ENCODE measurements at places on chromosomes 6 and 20.

DNA sequence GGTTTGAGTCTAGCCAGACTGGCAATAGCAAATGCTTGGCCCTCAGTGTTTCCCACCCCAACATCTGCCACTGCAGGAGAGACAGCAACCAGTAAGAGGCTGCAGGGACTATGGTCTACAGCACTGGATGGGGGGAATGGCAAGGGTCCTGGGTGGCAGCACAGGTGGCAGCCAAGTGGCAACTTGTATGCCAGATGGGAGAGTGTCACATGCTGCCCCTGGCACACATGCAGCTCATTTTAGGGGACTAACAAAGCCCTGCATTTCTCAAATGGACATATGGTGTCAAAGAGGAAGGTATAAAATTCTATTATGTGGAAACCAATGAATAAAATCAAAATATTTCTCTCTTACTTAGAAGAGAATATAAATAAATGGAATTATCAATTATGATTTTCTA is 298.7 kb upstream of the MARCKS start:
- DNase-seq, result no peak

DNA sequence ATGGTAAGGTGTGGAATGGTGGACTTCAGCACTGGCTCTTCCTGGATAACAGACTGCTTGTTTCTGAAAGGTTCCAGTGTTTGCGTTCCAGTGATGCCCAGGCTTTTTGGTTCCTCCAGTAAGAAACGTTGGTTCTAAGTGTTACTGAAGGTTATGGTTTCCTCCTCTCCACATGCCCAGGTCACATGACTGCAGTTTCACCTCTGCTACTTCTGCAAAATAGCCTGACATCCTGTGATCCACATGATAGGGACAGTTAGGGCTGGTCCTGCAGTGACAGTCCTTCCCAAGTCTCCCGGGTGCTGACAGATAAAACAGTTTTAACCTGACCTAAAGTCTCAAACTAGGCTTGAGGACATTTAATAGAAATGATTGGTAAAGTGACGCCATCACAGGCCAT is 132.2 kb upstream of the CST7 start:
- no peak for DNase-seq

DNA sequence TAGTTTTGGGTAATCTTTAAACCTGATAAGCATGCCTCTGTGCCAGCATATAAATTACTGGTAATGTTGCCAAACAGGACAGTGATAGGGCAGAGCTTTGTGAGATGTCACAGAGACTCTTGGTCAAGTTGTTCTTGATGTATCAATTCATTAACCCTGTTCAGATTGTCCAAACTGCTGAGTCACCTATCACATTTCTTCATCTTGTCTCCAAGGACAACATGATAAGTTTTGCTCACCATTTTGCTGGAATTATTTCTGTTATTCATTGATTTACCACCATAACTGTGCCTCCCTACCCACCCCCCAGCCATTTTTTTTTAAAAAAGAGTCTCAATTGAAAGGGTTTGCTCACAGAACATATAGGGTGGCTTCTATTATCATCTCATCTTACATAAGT is 19.5 kb upstream of the GMNN start:
- DNase-seq, result no peak

DNA sequence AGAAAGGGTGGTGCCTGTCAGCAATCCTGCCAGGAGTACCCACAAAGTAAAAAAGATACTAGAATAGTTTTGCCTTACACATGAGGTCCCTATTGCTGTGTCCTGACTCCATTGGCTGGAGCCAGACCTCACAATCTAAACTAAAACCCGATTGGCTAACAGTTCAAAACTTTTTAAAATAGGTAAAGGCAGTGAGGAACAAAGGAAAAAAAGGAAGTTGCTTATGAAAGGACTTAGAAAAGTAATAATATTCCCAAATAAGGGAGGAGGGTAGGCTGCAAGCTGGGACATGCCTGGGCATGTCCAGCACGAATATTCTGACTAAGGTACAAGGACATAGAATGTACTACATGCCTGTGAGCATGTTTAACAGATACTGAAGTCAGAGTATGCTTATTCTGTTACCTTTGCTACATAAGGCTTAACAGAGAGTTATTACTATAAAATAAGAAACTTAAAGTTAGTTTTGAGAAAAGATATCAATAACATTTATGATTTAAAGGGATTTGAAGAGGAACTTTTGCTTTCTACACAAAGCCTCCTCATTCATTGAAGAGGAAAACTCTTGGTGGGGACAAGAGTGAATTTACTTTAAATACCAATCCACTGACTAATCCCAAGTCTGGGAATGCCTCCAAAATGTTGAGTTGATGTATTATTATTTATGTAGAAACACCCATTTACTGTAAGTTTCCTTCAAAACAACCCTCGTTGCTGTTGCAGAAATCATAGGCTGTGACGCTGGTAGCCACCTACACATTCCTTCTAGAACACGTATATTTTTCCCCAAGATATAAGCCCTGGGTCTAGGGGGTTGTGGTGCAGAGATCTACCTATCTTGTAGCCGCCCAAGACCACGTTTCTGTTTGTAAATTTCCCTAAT is 8.2 kb upstream of the MTHFD1L start:
- peak; percentile 22 for DNase-seq

DNA sequence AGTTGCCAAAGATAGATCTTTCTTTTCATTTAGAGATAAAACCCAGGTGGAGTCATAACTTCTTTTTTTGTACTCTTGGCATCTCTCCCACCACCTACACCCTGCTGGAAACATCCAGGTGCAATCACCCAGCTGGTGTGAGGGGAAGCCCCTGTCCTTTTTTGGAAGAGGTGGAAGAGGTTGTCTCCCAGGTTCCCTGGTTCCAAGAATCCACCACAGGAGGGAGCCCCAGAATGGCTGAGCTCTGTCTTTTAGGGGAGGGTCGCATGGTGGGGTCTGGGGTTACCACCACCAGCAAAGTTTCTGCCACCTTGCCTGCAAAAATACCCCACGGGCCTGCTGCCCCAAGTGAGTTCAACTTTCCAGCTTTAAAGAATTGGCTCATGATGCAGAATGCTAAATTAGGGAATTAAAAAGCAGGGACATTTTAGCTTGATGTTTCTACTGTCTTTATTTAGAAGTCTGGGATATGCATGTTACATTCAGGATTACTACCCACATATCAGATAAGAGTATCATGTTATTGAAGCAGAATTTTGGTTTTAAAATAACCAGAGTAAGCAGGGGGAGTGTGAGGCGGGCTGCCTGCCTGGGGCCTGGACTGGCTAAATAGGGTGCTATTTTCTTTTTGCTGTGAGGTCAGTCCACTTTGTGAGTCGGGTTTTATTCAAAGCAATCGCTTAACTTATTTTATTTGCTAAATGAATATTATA is 11.0 kb downstream of the SMOC2 start:
- DNase-seq, result peak; percentile 57

- no peak for DNase-seq
Measured at GRCh38 chr6:154822947-154823558, 89.8 kb downstream of the SCAF8 start.

GRCh38 chr6:10522929-10523573 is 1.9 kb downstream of the GCNT2 start:
- peak; percentile 37 for DNase-seq

DNA sequence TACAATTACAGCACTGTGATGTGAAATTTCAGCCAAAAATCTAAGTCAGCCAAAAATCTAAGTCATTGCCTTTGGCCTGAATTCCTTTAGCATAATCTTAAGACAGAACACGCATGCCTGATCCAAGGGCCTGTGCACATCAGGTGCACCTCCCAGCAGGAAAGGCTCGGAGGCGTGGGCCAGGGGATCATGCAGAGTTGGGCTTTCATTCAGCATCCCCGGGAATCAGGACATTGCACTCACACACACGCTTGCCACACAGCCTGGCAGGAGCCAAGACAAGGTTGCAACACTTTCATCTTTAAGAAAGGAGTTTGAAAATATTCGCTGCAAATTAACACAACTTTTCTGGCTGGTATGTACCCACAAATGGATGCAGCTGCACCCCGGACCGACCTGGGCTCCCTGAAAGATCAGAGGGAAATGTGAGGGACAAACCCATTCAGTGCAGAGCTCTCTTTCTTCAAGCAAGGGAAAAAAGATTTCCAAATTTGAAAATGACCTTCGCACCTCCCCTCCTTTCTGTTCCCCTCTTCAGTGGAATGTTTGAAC is 48.8 kb downstream of the ERMARD start:
- no peak for DNase-seq

- no peak for DNase-seq
Measured at GRCh38 chr6:150775415-150776203, 89.9 kb upstream of the MTHFD1L start.

- DNase-seq, result no peak
Measured at GRCh38 chr6:16109659-16110305, 19.1 kb upstream of the MYLIP start.

All from iPS-NIHi11 (cell line).